Mesothelial cell of epicardium (in vitro differentiated cells): ENCODE measurements at places on chromosomes 2 and 18. TPM values are rescaled to one million over a fixed set of nuclear protein-coding genes. Genes with fewer than 3 reads are reported as not detected.

Gene CCDC85A
- 1.8 to 2.2 TPM (median 1.9 TPM) in 3 replicates for total RNA-seq

Gene CROCC2
- total RNA-seq, result 0.16 to 0.32 TPM (median 0.16 TPM) in 3 replicates

Gene SLC14A1
- total RNA-seq, result 0.20 TPM in 1 of 3 replicates, not detected in the others

Gene ATOH8
- 12.6 to 13.8 TPM (median 12.7 TPM) in 3 replicates for total RNA-seq

Gene TM4SF20
- not detected in 3 replicates for total RNA-seq

Gene ZSWIM2
- total RNA-seq, result not detected in 3 replicates

Gene TRIB2
- 21.1 to 25.4 TPM (median 23.7 TPM) in 3 replicates for total RNA-seq

Gene VWA3B
- total RNA-seq, result not detected in 3 replicates

Gene SFTPB
- total RNA-seq, result not detected in 3 replicates

Gene ACSL3
- 74.5 to 84.3 TPM (median 81.6 TPM) in 3 replicates for total RNA-seq

Gene ASAP2
- 25.8 to 29.7 TPM (median 26.2 TPM) in 3 replicates for total RNA-seq

Gene DCDC2C
- total RNA-seq, result not detected in 3 replicates
